ENCODE measurements at places on chromosomes 13 and 19.

- DNase-seq, result no peak
Observed at GRCh38 chr19:44817725-44818465, 9.0 kb downstream of the BCAM start.

DNA sequence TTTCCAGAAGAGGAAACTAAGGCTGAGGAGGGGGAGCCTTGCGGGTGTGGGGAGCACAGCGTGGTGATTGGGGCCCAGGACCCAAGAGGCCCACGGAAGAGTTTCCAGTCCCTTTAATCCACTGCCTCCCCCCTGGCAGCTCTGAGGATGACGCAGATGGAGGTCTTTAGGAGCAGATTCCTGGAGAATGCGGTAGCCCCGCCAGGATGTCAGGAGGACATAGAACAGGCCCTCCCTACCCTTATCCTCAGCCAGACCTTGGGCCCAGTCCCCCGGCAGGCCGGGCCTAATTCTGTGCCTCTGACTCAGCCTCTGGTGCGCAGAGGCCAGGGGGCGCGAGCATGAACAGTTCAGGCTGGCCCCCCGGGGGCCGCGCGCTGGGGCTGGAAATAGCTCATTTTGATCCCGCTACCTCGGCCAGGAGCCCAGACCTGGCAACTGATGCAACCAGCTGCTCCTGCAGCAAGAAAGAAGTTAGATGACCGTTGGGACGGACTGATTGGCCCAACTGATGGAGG, 461 bp upstream of the HSPB6 start:
- DNase-seq, result no peak

- DNase-seq, result no peak
Observed at GRCh38 chr19:4602915-4603314, 36.4 kb upstream of the TNFAIP8L1 start.

DNA sequence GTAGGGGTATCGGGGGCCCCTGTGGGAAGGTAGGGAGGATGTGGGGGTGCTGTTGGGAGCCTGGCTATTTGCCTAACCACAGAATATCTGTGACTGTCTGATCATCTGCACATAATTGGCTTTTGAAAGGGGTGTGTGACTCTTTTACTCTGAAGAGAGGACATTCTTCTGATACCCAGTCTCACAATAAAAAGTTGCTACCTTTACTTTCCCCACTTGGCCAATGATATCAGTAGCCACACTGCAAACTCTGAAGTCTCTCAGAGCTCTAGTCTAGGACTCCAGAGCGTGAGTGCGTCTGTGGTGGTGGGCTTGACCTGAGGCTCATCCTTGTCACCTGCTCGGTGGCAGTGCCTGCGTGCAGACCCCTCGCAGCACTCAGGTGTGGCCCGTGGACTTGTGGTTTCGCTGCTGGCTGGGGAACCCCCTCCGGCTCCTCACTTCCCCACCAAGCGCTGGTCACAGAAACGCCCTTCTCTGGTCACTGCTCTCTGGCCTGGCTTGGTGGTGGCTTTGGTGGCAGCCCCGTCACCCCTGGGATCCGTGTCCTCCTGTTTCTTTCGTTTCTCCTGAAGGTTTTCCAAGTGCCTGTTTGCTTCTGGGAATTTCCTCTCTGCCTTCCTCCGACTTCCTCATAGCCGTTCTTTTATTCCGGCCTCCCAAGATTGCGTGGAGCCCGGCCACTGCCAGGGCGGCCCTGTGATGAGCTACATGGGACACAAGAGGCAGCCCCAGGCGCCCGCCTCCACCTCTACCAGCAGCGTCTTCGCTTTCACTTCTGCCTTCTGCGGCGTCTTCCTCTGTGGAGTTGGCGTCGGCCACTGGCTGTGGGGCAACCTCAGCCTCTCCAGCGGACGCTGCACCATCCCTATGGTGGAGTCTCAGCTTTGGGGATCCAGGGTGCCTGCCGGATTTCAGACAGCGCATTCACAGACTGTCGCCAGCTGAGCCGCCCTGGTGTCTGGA, 78.0 kb downstream of the ATP11A start:
- DNase-seq, result no peak

DNA sequence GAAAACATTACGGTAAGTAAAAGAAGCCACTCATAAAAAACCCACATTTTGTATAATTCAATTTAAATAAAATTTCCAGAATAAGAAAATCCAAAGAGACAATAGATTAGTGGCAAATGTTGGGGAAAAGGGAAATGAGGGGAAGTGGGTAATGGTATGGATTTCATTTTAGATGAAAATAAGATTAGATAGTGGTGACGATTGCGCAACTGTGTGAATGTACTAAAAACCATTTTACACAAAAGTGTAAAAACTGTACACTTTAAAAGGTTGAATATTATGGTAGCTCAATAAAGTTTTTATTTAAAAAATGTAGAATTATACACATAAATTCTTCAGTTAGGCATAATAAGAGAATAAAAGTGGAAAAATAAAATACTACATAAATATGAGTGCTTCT, 3.7 kb downstream of the MBD3L1 start:
- no peak for DNase-seq

DNA sequence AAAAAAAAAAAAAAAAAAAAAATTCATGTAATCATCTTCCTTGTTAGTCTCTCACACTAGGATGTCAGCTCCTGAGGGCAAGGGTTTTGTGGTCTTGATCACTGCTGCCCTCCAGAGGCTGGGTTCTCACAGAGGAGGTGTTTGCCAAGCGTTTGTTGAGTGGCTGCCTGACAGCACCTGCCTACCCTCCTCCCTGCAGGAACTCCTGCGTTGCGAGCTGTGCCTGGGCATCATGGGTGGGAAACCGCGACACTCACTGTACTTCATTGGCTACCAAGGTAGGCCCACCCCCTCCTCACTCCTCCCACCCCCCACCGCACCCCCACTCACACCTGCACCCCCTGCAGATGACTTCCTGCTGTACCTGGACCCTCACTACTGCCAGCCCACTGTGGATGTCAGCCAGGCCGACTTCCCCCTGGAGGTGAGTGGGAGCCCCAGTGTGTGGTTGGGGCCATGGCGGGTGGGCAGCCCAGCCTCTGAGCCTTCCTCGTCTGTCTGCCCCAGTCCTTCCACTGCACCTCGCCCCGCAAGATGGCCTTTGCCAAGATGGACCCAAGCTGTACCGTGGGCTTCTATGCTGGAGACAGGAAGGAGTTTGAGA, 8.1 kb downstream of the ATG4D start:
- peak; percentile 38 for DNase-seq

GRCh38 chr19:13781547-13781946, 7.3 kb downstream of the C19orf53 start:
- DNase-seq, result no peak

- DNase-seq, result no peak
Observed at GRCh38 chr13:109802936-109803335, 16.6 kb upstream of the IRS2 start.

- DNase-seq, result peak; percentile 37
Observed at GRCh38 chr13:99303863-99304521, 3.2 kb downstream of the GPR183 start.

DNA sequence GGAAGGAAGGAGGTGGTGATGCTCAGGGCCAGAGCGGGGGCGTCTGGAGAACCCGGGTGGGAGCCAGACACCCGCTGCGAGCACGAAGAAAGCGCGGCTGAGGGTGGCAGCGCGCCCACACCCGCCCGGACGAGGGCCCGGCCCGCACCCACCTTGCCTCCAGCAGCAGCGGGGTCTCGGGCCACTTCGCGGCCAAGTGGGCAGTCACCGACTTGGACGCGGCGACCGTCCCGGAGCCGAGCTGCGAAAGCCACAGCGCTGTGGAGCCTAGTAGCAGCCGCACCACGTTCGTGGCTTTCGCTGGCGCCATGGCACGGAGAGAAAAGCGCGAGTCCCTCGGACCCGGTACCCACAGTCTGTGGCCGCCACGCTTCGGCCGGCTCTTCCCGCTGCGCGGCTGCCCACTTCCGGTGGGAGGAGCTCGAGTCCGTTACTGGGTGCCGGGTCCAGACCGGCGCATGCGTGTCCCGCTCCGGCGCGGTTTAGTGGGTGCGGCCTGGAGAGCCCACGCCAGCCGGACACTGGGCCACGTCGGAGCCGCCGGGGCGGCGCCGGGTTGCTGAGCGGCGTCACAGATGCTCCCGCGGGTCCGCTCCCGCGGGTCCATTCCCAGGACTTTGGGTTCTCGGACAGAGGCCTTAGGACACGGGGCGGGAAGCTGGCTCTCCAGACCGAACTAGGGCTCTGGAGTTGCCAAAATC, at the start of gene UGGT2:
Gene UGGT2, minus strand, starts transcription at position 399 of the 701 bp plus-strand sequence. Its CDS starts 89 bp downstream, at position 310.
- DNase-seq, result no peak

DNA sequence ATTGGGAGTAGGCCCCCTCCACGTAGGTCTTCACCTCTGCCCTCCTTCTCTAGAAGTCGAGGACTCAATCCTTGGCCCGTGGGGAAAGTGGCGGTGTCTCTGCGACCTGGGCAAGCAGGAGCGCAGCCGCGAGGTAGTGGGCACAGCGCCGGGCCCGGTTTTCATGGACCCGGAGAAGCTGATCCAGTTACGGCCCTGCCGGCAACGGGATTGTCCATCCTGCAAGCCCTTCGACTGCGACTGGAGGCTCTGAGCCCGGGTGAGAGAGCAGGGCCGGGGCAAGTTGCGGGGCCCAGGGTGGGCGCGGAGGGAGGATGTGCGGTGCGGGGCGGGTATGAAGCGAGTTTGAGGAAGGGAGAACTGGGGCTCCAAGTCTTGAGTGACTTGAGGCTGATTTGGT, 2.2 kb downstream of the THSD8 start:
- no peak for DNase-seq

DNA sequence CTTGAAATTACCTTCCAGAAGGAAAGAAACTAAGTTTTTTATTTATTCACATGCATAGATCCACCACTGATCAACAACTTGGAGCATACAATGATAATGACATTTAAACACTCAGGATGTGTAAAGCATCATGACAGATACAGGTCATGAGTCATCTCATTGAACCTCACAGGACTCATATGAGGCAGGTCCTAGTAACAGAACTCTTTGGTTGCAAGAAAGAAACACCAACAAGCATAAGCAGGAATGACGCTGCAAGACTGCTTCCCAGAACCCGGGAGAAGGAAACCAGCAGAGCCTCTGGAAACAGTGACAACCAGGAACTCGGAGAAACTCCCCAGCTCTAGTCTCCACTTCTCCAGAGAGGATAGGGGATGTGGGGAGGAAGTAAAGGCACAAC, 60.8 kb upstream of the IPO5 start:
- DNase-seq, result no peak

- DNase-seq, result no peak
Observed at GRCh38 chr13:45396533-45397095, 21.6 kb downstream of the SLC25A30 start.

DNA sequence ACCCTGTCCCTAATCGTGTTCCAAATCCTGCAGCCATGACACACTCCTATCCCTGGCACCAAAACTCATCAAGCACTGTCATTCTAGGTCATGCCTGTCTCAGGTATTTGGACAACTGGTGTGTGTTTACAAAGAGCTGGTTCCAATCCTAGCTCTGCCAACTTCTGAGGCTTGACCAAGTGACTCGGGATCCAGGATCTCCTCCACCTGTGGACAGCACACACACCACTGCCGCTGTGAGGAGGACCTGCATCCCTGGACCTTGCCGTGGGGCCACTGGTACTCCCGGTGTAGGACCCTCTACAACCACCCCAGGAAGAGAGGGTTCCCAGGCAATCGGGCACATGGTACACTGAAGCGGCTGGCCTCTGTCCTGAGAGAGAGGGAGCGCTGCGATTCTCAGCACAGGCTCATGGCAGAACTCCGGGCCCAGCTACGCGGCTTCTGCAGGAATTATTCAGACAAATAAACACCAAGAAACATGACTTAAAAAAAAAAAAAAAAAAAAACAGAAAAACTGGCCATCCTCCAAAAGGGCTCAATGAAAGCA, 20.4 kb downstream of the MLLT1 start:
- DNase-seq, result no peak

DNA sequence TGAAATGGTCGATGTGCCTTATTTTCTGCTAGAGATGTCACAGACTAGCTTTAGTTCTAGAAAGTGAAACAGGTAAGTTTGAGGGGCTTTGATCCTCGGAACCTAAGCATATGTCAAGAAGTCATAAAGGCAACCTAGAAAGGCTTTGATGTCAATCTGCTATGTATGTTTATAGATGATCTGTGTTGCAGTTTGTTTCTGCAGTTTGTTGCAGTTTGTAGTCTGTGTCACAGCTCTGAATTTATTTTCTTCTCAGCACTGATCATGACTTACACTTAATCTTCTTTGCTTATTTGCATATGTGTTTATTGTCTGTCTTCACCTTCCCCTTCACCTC, 5.9 kb downstream of the LSM14A start:
- DNase-seq, result no peak

GRCh38 chr13:19940106-19940505, 18.4 kb upstream of the ZMYM2 start:
- no peak for DNase-seq

DNA sequence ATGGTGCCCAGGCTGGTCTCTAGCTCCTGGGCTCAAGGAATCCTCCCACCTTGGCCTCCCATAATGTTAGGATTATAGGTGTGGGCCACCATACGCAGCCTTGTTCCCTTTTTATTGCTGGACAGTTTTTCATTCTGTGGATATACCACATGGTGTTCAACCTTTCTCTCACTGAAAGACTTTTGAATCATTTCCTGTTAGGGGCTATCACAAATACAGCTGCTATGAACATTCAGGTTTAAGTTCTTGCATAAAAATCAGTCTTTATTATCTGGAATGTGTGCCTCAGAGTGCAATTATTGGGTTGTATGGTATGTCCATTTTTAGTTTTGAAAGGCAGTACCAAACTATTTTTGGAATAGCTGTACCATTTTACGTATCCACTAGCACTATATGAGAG, 647.2 kb downstream of the LIG4 start:
- DNase-seq, result no peak

DNA sequence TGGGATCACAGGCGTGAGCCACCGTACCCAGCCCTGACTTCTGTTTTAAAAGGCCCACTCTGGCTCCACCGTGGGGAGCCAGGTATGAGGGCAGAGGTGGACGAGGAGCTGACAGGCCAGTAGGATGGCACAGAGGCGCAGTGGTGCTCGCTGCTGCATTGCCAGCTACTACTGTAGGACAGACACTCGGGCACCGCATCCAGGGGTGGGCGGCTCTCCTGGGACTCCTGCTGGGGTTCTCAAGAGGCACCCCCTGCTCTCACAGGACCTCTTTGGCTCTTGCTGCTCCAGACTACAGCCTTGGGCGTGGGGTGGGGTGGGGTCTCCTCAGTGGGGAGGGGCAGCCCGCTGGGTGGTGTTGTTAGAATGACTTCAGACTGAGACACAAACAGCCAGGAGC, 53.4 kb downstream of the LATS2 start:
- DNase-seq, result no peak

DNA sequence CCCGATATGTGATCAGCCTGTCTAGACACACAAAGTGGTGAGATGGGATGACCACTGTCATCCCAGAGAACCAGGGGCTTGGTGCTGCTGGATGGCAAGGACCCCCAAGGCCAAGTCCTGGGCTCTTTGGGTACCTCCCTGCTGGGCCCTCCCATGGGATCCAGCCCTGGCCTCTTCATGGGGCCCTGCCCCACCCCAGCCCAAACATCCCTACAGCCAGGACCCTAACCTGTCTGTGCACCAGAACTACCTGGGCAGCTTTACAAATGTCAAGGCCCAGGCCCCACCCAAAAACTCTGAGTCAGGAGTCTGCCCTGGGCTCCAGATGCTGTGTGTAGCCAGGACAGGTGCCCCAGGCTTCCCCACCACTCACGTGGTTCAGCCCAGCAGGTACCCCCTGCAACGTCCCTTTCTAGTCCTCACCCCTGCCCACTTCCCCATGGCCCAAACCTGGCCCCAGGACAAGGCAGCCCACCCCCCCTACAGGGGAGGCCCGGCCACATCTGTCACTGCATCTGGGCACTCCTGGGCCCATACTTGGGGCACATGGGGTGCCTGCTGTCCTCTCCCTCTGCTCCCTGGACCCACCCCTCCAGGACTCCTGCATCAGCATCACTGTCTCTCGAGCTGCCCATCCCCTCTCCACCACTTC, 233.5 kb downstream of the TUBA3C start:
- no peak for DNase-seq
